ENCODE measurements at places on chromosomes 16 and 17.

- no peak for DNase-seq
Measured at GRCh38 chr17:65898651-65899050, 293.3 kb downstream of the CEP112 start.

DNA sequence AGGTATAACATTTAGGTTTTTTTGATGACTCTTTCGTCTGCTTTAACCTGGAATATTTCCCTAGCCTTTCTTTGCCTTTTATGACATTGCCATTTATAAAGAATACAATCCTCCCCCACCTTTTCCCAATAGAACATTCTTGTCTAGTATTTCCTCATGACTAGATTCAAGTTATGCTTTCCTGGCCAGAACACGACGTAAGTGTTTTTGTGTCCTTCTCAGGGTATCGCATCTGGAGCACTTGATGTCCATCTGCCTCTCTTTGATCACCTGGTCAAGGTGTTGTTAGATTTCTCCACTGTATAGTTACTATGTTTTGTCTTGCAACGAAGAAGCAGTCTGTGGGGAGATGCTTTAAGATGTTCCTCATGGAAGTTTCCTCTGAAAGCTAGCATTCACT, 87.4 kb downstream of the MSI2 start:
- no peak for DNase-seq

GRCh38 chr17:29283496-29283895, 10.5 kb downstream of the NUFIP2 start:
- no peak for DNase-seq

DNA sequence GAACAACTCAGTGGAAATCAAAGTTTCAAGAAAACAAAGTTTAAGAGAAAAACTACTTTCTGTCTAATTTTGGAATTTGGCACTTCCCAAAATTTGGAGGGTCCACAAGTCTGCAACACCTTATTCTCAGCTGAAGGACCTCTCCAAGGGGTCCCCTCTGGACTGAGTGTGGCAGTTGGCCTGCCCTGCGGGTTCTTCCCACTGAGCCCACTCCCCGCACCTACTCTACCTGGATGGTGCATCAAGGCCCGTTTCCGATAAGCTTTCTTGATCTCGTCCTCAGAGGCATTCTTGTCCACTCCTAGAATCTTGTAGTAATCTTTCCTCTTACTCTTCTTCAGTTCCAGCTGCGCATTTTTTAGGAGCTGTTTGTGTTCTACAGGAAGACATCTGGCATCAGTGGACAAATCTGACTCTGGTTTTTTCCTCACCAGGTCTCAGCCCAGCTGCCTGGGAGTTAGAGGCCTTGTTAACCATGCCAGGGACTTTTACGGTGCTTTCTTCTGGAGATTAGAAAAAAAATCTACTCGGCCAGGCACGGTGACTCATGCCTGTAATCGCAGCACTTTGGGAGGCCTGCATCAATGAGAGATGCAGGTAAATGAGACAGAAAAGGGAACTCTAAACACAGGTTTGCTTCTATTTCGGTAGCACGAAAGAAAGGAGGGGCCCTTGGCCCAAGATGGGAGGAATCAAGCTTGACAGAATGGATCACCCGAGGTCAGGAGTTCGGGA, 15.6 kb downstream of the CNP start:
- DNase-seq: no peak

DNA sequence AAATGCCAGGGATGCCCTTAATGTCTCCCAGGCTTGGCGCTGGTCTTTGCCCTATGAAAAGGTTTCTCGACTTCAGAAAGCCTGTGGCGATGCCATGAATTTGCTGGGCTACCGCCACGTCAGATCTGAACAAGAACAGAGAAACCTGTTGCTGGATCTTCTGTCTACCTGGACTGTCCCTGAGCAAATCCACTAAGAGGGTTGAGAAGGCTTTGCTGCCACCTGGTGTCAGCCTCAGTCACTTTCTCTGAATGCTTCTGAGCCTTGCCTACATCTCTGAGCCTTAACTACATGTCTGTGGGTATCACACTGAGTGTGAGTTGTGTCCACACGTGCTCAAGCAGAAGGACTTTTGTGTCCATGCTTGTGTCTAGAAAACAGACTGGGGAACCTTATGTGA, 11.4 kb downstream of the CHST4 start:
- peak; percentile 11 for DNase-seq

GRCh38 chr17:58084317-58084981, 1.2 kb downstream of the DYNLL2 start:
- DNase-seq: peak; percentile 58

DNA sequence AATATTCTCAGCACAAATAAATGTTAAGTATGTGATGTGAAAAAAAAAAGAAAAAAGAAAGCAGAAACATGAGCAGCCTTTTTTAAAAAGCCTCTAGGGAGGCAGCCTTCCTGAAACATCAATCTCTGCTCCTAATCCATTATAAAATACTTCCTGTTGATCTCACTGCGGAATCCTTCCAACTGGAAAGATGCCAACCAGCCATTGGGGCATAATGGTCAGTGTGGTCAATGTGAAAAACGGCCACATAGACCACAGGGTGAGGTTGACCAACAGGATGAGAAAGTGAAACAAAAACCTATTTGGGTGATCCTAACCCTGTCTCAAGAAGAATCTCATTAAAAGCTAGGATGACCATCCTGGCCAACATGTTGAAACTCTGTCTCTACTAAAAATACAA, 26.1 kb upstream of the ABCA8 start:
- no peak for DNase-seq

- DNase-seq: peak; percentile 25
Measured at GRCh38 chr17:50055055-50055425, 870 bp upstream of the ITGA3 start.

GRCh38 chr16:11147033-11147753, 108.8 kb downstream of the SOCS1 start:
- no peak for DNase-seq

- no peak for DNase-seq
Measured at GRCh38 chr17:76551685-76552084, 11.8 kb downstream of the PRCD start.

DNA sequence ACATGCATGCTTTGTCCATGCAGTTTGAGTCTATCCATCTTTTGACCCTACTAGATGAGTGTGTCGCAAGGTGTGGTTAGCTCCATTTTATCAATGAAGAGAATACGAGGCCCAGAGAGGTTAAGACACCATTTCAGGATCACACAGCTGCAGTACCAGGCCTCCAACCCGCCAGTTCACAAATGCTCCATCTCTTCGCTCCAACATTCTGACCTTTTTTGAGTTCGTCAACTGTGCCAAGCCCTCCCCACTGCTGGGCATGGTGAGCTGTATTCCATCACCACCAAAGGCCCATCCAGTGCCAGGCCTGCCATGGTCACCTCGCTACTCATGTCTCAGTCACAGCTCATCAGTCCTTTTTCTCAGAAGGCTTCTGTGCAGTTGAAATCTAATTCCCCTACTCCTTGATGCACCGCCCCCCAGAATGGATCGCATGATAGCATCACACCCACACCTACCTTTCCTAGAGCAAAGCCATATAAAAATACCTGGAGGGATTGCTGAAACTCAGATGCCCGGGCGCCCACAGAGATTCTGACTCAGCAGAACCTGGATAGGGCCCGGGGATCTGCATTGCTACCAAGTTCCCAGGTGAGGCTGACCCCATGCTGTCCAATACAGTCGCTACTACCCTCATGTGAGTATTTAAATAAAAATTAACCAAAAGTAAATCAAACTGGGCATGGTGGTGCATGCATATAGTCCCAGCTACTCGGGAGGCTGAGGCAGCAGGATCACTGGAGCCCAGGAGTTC, 38.0 kb downstream of the ZNF423 start:
- no peak for DNase-seq

GRCh38 chr16:56106527-56106926, 84.8 kb upstream of the GNAO1 start:
- DNase-seq: no peak

GRCh38 chr17:31472137-31472536, 80.7 kb downstream of the RAB11FIP4 start:
- no peak for DNase-seq

GRCh38 chr17:74524653-74525464, 6.4 kb downstream of the CD300LB start:
- DNase-seq: no peak

- DNase-seq: no peak
Measured at GRCh38 chr16:72858665-72859493, 189.0 kb downstream of the ZFHX3 start.

GRCh38 chr16:65702707-65703402, 581.0 kb upstream of the CDH11 start:
- DNase-seq: no peak

DNA sequence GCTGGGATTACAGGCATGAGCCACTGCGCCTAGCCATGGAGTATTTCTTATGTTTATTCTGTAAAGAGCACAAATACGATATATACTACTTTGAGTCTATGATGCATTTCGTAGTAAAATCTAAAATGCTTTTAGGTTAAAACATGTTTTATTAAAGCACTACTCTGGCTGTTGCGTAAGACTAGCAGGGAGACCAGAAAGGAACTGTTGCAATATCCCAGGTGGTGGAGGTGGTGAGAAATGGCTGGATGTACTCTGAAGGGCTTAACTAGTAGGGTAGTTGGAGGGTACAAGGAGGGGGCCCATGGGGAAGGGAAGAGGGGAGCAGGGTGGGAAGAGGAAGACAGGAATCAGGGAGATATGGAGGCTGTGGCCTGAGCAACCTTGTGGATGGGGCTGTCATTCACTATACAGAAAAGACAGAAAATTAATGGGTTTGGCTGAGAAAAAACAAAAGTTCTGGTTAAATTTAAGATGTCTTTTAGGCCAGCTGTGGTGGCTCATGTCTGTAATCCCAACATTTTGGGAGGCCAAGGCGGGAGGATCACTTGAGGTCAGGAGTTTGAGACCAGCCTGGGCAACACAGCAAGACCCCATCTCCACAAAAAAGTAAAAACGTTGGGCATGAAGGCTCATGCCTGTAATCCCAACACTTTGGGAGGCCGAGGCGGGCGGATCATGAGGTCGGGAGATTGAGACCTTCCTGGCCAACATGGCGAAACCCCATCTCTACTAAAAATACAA, 35.8 kb downstream of the ST3GAL2 start:
- no peak for DNase-seq

- no peak for DNase-seq
Measured at GRCh38 chr16:50611332-50611934, 63.2 kb downstream of the NKD1 start.

- no peak for DNase-seq
Measured at GRCh38 chr17:77884019-77884418, 74.5 kb upstream of the TNRC6C start.

GRCh38 chr17:63293323-63294075, 152.6 kb downstream of the CYB561 start:
- DNase-seq: no peak

DNA sequence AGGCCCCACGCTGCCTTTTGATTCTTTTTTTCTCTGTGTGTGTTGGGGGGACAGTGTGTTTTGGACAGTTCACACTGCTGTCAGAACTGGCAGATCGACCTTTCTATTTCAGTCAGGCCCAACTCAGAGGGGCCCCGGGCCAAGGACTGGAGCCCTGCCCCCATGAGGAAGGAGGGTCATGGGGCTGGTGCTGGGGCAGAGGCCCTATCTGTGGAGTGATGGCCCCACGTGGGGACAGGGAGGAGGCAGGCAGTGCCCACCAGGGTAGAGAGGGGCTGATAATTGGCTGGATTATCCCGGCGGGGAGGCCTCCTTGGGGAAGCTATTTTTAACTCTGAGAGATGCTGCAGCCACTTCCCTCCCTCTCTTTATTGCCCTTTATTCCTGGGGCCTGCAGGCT, 5.7 kb upstream of the KCNJ12 start:
- no peak for DNase-seq

Data from activated naive CD4-positive, alpha-beta T cell treated with Interleukin-2 at 50 U/mL for 16 hours (primary cell).